Fibroblast of gingiva (primary cell): ENCODE measurements at places on chromosomes 12 and 14.

DNA sequence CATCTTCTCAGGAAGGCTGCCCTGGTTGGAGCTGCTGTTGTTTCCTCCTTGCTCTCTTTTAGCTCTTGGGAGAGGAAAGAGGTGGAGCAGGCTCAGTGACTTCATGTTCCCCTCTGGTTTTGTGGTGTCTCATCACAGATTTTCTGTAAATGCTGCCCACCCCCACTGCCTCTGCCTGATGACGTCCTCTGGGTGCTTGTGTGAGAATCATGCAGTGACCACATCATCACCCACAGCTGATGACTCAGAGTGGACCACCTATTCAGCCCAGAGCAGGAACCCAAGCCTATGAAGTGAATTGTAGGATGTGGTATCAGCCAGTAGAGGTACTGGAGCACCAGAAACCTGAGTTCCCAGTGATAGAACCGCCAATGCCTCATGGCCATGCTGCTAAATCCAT is at the start of gene GZMB:
TSS of gene GZMB (minus strand) at position 33 of the 400 bp plus-strand sequence. CDS start at position 3, 30 bp downstream.
- no peak for DNase-seq

GRCh38 chr14:98513558-98513957 is 758.4 kb downstream of the BCL11B start:
- DNase-seq = no peak

DNA sequence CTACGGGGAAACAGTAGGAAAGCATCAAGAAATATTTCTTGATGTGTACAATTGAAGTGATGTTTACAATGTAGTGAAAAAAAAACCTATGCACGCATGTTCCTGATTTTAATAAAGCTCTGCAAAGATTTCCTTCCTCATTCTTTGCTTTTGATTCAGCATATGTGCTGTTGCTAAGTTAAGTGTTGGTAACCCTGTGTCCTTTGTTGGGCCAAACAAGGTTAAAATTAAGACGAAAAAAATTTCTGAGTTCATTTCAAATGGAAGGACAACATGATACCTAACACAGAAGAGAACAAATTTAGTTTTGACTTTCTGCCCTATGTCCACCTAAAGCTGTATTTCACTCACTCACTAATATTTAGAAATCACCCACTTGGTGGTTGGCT is 62.8 kb downstream of the PPP2R5C start:
- peak; percentile 48 for DNase-seq

DNA sequence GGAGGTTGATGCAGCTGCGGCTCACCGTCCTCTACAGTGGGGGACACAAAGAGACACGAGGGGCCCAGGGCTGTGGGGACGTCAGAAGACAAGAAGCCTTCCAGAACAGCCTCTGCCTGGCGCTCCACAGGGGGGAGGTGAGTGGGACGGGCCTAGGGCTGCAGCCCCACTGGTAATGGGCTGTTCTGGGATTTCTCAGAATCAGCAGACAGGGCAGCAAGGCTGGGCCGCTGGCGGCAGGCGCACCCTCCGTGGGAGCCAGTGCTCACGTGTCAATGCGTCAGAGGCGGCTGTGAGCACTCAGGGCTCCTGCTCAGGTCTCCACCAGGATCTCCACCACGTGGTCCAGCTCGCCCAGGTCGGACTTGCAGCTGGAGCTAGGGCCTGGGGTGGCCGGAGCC is 10.0 kb downstream of the CDCA4 start:
- DNase-seq = no peak

- DNase-seq = peak; percentile 22
These were observed 353.4 kb downstream of the KCNH5 start for GRCh38 chr14:62691647-62692489.

GRCh38 chr14:81831128-81831820 is 297.6 kb upstream of the SEL1L start:
- no peak for DNase-seq

GRCh38 chr12:39467432-39467870 is 24.5 kb upstream of the KIF21A start:
- DNase-seq = peak; percentile 21

GRCh38 chr14:68693926-68694325 is 98.9 kb downstream of the ZFP36L1 start:
- DNase-seq = no peak

DNA sequence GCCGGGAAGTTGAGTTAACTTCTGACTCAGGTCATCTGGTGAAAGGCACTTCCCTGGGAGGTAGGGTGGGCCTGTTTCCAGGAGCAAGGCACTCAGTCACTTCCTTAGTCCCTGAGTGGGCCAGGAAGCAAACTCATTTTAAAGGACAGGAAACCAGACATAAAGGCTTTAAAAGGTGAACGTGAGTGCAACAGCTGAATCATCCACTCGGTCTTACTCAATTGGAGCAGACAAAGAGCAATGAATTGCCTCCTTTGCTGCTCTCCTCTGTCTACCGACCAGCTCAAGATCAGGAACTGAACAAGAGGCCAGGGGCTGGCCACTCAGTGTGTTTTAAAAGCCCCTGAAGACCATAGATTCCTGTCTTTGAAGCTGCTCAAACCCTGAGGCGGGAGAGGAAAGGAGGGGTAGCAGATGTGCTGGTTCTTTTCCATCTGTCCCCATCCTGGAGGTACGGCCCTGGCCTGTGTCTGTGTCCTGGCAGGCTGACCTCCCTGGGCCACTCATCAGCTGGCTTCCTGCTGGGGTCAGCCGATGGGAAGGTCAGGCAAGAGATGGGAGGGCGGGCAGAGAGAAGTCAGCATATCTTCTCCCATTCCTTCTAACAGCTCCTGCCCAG is 148.9 kb downstream of the PPM1H start:
- DNase-seq = peak; percentile 60

- peak; percentile 55 for DNase-seq
These were observed 1.6 kb downstream of the DGKA start for GRCh38 chr12:55932551-55932910.

- no peak for DNase-seq
These were observed 52.8 kb downstream of the ARF6 start for GRCh38 chr14:49945448-49946319.

DNA sequence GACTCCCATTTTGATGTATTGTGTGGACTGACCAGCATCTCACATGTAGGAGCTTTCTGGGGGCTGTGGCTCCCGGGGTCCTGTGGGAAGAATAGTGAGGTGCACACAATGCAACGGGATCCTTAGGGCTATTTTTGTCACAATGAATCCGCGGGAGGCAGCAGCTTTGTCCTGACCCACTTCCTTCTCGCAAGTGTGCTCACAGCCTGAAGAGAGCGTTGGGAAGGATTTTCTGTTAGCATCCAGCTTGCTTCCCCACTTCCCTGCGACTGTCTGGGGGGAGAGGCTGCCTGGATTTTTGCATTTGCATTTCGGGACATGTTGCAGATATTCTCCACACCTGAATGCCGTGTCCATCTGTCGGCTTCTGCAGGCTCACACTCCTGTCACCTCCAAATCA is 31.9 kb downstream of the FZD10 start:
- no peak for DNase-seq

DNA sequence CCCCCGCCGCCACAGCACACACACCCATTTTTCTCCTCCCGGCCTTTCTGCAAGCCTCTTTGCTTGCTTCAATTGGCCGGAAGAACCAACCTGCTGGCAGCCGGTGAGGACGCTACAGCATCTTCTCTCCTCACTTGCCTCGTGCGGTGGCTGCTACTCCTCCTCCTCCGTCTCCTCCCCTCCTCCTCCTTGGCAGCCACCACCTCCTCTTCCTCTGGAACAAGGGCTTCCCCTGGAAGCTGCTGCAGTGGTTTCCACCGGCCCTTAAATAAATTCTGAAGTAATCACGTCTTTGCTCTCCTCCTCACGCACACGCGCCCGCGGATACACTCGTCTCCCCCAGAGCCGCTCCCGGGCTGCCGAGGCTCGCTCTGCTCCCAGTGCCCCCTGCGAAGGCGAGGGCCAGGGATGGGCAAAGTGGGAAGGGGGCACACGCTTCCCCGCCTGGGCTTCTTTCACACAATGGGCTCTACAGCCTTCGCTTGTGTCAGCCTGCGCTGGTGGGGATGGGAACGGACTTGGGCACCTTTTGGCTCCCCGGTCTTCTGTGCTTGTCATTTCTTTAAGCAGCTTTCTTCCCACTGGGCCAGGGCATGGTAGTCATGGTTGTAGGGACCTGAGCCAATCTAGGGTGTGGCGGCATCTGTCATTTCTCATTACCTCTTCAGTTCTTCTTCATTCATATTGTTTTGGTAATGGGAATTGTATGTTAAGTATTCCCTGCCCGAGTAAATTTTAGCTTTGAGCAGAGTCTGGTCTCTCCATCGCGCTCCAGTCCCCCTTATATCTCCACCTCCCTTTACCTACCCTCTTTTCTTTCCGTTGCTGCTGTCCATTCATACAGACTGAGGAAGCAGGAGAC is at the start of gene PPFIA2:
TSS of gene PPFIA2 (minus strand) at position 161 of the 862 bp plus-strand sequence.
- DNase-seq = peak; percentile 49

GRCh38 chr12:83666690-83667089 is 980.0 kb downstream of the TMTC2 start:
- DNase-seq = no peak

- no peak for DNase-seq
These were observed 92.8 kb upstream of the OSBPL8 start for GRCh38 chr12:76652402-76652801.

GRCh38 chr12:6321905-6322304 is 11.4 kb downstream of the PLEKHG6 start:
- no peak for DNase-seq

GRCh38 chr14:28141662-28142061 is 624.9 kb upstream of the FOXG1 start:
- no peak for DNase-seq

- no peak for DNase-seq
These were observed 763.0 kb downstream of the NRXN3 start for GRCh38 chr14:78933166-78933565.

- DNase-seq = no peak
These were observed 246.6 kb downstream of the TMEM132D start for GRCh38 chr12:129657179-129657578.

DNA sequence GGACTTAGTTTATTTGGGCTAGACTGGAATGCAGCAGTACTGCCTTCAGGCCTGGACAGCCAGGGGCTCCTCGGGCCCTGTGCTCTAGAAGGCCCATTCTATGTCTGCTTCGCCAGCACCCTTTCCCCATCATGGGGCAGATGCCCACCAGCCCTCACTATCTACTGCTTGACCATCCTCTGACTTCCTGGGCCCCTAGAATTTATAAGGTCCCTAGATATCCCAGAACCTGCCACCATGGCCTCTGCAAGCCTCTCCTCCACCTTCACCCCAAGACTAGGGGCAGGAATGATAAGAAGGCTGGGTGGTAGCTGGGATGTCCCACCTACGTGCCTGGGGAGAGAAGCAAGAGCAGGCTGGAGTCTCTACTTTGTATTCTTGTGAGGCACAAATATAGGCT is 58.8 kb upstream of the STRN3 start:
- no peak for DNase-seq

DNA sequence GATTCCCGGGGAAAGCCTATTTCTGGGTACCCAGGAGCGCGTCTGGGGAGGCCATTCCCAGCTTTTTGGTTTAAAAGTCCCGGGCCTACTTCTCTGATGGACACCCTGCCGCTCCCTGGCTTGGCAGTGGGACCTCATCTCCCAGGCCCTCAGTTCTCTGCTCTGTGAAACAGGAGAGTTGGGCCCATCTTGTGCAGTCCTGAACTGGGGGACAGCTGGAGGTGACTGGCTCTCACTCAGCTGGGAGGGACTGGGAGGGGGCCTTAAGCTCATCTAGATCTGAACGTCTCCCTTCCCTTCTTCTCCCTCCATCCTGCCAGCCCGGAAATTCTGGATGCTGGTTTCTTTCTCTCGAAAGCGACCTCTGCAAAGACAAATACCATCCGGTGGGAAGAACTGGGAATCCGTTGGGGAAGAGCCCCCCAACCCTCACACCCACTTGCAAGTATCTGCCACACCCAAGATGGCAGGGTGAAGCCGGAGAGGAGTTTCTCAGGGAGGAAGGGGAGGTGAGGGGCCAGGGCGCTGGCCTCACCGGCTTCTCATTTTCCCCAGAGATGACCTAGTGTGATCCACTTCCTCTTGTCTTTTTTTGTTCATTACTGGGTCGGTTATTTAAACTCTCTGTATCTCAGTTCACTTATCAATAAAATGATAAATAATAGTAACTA is 1.4 kb downstream of the RIN3 start:
- no peak for DNase-seq

DNA sequence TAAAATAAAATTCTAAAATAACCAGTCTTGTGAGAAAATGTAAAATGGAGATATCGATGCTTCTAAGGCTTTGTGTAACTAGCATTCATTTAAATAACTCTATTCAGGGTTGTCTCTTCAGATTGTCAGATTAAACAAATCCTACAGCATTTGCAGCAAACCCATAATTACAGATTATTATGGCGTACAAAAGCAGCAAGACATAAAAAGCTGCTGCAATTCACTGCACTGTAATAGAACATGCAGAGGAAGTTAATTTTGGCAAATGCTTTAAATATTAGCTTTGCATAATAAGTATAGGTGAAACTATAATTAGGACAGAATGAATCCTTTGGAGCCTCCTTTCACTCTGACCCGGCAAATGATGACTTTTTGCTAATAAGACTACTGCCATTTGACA is 98.3 kb downstream of the INSM2 start:
- DNase-seq = no peak

GRCh38 chr12:123801573-123802178 is 39.6 kb downstream of the DNAH10 start:
- peak; percentile 38 for DNase-seq

DNA sequence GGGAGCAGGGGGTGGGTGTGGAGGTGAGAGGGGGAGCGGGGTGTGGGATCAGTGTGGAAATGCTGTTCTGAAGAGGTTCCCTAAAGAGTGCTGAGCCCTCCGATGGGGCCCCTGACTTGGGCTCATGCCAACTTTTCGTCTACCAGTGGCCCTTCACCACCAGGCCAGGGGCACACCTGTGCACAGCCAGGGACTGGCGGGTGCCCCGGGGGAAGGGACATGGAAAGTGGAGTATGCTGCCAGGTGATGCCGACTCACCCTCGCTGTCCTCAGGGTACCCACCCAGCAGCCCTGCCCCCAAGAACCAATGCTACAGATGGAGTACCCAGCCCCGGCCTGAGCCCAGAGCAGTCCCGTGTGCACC is 26.2 kb downstream of the AMN start:
- DNase-seq = no peak

DNA sequence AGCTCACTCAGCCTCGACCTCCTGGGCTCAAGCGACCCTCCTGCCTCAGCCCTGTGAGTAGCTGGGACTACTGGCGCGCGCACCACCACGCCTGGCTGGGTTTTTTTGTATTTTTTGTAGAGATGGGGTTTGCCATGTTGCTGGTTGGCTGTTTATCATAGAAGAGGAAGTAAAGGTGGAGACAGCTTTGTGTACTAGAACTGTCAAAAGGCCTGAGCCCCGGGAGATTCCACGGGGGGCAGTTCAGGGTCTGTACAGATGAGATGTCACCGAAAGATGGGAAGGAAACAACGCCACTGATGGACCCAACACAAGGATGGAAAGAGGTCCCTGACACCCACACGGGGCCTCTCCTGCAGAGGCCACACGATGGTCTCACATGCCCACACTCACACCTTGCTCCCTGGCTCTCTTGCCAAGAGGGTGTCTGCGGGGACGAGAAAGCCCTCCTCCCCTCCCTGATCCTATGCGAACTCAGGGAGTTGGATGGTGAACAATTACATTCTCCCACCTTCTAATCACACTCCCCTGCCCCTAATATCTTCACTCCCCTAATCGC is 66.6 kb downstream of the KDM2B start:
- no peak for DNase-seq
